ENCODE measurements at places on chromosomes 11 and 22.

GRCh38 chr22:32236970-32237369 is 18.2 kb downstream of the SLC5A4 start:
- peak; percentile 51 for ATAC-seq

GRCh38 chr11:68942751-68943271 is 38.0 kb downstream of the MRGPRD start:
- no peak for ATAC-seq

DNA sequence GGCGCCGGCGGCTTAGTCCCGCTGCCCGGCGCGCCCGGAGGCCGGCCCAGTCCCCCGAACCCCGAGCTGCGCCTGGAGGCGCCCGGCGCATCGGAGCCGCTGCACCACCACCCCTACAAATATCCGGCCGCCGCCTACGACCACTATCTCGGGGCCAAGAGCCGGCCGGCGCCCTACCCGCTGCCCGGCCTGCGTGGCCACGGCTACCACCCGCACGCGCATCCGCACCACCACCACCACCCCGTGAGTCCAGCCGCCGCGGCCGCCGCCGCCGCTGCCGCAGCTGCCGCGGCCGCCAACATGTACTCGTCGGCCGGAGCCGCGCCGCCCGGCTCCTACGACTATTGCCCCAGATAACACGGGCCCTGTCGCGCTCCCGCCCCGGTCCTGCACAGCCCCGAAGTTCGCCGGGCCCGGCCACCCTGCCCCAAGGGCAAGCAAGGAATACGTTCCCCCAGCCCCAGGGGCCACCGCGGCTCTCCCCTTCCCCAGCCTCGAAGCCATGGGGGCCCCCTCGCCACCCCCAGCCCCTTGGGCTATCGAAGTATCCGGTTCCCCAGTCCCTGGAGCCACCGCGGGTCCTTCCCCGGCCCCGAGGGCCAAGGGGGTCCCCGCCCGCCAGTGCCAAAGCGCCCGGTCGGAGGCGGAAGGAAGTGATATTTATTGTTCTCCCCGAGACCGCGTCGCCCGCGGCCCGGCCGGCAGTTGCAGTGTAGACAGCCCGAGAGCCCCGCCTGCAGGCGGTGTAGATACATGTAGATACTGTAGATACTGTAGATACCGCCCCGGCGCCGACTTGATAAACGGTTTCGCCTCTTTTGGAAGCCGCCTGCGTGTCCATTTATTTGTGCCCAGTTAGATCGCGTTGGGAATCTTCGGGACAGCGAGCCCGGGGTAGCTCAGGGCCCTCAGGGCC is 6.2 kb downstream of the TBX1 start:
- peak; percentile 32 for ATAC-seq

GRCh38 chr11:9880657-9881056 is 216.8 kb downstream of the SWAP70 start:
- no peak for ATAC-seq

GRCh38 chr11:72369743-72370142 is 64.6 kb downstream of the CLPB start:
- peak; percentile 77 for ATAC-seq

GRCh38 chr11:120011836-120012235 is 126.1 kb downstream of the TRIM29 start:
- ATAC-seq = no peak

- no peak for ATAC-seq
Observed at GRCh38 chr11:117005758-117006157, 92.5 kb downstream of the SIK3 start.

DNA sequence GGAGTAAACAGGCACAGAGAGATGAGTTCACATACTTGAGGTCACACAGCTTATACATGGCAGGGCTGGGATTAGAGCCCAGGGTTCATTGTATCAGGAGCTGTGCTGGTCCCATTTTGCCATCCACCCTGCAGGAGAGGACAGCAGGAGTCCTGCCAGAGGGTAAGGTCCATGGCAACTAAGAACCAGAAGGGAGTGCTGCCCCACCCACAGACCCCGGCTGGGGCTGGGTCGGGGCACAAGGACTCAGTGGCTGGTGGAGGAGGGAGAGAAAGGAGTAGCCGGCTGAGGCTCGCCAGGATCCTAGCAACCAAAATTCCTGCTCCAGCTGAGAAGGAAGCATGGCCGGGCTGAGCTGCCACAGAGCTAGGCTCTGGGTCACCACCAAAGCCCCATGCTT is 25.9 kb upstream of the TP53I11 start:
- ATAC-seq = no peak

GRCh38 chr11:35927682-35928081 is 16.2 kb upstream of the LDLRAD3 start:
- ATAC-seq = no peak

DNA sequence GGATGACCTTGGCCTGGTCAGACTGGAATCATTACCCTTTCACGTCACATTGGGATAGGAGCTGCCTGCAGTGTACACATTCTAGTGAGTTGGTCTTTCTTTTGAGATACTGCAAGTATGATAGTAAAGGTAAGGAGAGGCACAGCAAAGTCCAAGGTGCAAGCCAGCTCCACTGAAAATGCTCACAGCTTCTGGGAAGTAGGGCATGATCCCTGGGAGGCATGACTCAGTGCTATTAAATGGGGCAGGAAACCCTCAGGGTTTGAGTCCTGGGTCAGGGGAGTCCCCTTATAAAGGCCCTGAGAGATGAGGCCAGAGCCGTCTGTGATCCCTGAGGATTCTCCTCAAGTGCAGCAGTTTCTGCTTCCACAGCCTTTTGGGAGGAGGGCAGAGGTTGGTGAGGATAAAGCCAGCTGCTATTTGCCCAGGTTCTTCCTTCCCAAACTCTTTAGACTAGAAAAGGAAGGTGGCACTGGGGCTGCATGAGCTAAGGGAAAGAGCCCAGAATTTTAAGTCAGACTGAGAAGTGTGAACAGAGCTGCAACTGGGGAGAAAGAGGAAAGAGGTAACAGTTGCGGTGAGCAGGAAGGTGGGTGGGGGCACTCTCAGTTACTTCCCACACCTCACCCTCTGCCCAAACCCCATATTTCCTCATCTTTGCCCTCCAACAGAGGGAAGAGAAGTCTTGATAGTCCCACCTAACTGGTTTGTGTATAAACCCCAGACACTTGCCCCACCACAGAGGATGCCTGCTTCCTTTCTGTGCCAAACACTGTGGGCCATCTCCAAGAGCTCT is 14.4 kb upstream of the OR52K1 start:
- no peak for ATAC-seq

- no peak for ATAC-seq
Observed at GRCh38 chr11:34613015-34613414, 7.9 kb upstream of the EHF start.

- no peak for ATAC-seq
Observed at GRCh38 chr11:100865443-100866065, 178.5 kb downstream of the ARHGAP42 start.

DNA sequence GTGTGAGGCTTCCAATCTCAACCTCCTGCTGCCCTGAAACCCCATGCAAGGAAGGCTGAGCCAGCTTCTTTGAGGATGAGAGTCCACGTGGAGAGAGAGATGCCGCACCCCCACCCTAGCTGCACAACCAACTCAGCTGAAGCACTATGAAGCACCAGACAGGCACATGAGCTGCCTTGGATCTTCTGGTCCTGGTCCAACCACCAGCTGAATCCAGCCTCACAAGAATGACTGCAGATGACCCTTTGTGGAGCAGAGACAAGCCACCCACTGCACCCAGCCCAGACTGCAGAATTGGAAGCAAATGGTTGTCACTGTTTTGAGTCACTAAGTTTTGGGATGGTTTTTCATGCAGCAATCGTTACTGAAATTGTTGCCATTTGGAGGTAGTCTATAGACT is 149.6 kb upstream of the SYT13 start:
- no peak for ATAC-seq

Data from motor neuron (in vitro differentiated cells).